ENCODE measurements at places on chromosomes 3 and 15.

DNA sequence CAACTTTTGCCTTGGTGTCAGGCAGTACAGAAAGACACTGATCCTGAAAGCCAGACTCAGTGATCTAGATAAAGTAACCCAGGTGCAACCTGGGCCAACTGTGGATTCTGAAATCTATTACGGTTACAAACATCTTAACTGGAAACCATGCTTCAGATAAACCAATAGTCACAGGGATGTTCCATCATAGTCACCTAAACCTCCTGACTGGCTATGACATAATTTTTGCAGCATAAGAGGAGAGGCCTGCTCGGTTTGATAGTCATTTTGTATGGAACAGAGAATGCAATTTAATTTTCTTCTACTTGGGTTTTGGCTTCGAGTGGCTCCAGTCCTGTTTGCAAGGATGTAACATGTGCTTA is 3.7 kb downstream of the SLCO3A1 start:
- no peak for DNase-seq

GRCh38 chr3:138479438-138479863 is 45.0 kb downstream of the ESYT3 start:
- peak; percentile 16 for DNase-seq

DNA sequence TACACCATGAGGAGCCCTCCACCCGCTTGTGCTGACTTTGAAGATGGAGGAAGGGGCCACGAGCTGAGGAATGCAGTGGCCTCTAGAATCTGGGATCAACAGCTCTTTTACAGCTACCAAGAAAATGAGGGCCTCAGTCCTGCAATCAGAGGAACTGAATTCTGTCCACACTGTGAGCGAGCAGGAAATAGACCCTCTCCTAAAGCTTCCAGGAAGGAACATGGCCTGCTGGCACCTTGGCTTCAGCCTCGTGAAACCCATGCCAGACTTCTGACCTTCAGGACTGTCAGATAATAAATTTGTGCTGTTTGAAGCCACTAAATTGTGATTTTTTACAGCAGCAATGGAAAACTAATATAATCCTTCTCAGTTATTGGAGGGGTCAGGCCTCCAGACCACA is 61.9 kb downstream of the RAB11A start:
- no peak for DNase-seq

DNA sequence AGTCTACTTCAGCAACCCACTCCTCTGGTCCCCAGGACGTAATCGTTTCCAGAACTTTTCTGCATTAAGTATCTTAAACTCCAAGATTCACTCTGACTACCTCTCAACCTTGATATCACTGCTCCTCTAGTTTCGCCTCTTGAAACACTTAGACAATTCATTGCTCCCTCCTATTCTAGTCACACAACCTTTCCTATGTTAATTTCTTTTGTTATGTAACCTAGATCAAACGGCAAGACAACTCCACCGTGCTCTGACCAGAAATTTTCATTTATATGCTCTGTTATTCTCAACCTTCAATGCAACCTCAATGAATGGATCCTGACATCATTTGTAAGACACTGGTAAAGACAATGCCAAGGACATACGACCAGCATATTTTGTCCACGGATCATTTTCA is 71.3 kb downstream of the CADM2 start:
- DNase-seq, result no peak

DNA sequence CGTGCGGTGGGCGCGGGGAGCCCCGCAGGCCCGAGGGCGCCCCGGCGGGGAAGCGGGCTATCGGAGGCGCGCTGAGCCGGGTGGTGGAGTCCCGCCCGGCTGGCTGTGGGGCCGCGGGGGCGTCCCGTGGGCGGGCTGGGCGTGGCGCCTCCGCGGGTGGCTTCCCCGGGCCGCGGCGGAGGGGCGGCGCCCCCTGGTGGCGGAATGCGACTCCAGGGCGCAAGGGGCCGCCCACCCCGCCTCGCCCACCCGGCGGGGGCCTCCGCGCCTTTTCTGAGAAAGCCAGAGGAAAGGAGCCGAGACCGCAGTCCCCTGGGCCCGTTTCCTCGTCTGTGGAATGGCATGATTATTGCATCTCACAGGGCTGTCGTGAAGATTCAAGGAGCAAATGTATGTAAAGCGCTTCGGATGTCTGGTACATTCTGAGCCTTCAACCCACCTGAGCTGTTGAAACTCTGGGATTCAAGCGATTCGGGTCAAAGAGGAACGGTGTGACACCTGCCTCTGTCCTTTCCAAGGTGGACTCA is 31.9 kb upstream of the RAB6B start:
- DNase-seq, result no peak

GRCh38 chr3:62122819-62123218 is 250.5 kb downstream of the FEZF2 start:
- no peak for DNase-seq

- no peak for DNase-seq
Measured at GRCh38 chr3:48398701-48399386, 26.8 kb downstream of the FBXW12 start.

DNA sequence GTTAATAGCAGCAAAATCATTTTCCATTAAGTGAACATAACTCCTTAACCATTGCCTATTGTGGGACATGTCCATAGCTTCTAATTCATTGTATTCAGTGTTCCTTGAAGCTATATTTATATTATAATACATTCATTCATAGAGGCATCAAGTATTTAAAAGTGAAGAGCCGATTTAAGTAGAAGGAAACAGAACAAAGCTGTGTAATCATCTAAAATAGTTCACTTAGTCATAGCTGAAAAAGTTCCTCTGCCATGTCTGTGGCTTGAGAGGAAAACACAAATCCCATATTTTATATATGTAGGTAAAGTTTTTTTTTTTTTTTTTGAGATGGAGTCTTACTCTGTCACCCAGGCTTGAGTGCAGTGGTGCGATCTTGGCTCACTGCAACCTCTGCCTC is 54.5 kb downstream of the TMEM108 start:
- no peak for DNase-seq

GRCh38 chr3:11547498-11547897 is 96.2 kb downstream of the VGLL4 start:
- DNase-seq, result no peak

GRCh38 chr15:39792844-39793335 is 10.2 kb upstream of the FSIP1 start:
- no peak for DNase-seq

DNA sequence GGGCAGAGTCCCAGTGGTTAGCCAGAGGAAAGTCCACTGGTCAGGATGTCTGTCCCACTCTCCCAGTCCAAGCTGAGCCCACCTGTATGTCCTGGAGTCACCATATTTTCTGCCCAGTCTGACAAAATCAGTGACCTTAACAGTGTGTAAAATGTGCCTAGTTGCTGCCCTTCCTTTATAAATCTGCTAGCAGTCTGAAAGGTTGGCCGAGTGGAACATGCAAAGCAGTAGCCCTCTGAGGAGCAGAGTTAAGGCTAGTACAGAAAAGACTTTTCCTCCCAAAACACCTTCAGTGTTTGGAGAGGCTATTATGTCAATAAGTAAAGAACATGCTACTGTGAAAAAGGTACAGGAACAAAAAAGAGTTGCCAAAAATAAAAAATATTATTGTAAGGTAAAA is 15.3 kb downstream of the TTC21A start:
- DNase-seq, result no peak

DNA sequence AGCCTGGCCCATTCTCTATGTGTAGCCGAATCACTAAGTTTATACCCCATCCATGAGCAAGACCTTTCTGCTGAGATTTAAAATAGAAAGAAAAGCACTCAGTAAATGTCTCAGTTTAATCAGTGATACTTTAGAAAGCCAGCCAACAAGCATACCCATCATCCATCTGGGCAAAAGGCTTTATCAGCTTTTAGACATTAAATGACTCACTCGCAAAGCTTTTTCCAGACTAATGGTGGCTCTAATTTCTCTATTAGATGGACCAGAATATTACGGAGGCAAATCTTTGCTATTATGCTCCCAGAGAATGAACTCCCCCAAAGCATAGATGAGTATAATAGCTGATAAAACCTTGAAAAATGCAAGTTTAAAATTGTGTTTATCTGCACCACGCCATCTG is 727.8 kb downstream of the GBE1 start:
- DNase-seq, result no peak

DNA sequence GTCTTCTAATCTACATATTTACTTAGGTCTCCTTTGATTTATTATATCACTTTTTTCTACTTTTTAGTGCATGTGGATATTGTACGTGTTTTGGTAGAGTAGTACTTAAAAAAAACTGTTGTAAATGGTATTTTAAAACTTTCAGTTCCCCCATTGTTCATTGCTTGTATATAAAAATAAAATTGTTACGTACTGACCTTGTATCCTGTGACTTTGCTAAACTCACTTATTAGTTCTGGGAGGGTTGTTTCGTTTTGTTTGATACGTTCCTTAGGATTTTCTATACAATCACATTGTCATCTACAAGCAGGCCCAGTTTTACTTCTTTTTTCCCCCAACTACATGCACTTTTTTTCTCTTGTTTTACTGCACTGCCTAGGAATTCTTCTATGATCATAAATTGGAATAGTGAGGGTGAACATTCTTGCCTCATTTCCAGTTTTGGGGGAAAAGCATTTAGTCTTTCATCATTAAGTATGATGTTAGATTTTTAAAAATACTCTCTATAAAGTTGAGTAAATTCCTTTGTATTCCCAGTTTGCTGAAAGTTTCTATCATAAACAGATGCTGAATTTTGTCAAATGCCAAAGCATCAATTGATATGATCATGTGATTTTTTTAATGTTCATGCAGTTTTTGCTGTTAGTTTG is 33.5 kb upstream of the ACKR4 start:
- no peak for DNase-seq

DNA sequence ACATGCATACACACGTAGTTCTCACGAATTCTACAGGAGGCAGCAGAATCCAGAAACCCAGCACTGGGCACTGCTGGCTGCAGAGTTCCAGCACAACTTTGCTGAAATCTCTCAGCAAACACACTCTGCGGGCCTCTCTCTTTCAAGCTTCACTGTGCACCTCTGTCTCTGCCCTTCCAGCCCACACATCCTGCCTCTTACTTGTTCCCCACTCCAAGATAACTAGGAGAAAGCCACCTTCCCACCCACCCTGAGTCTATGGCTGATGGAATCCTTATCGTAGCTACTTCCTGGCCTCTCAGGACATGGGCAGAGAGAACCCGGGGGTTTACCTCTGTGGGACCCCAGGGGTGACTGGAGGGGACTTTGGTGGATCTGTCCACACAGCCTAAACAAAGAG is 11.9 kb downstream of the ANP32A start:
- DNase-seq, result no peak
